ENCODE measurements at places on chromosomes 16 and 17.

- no peak for DNase-seq
Measured at GRCh38 chr17:45868276-45868675, 23.6 kb downstream of the SPPL2C start.

GRCh38 chr16:57204675-57205074, 18.5 kb downstream of the RSPRY1 start:
- DNase-seq, result no peak

DNA sequence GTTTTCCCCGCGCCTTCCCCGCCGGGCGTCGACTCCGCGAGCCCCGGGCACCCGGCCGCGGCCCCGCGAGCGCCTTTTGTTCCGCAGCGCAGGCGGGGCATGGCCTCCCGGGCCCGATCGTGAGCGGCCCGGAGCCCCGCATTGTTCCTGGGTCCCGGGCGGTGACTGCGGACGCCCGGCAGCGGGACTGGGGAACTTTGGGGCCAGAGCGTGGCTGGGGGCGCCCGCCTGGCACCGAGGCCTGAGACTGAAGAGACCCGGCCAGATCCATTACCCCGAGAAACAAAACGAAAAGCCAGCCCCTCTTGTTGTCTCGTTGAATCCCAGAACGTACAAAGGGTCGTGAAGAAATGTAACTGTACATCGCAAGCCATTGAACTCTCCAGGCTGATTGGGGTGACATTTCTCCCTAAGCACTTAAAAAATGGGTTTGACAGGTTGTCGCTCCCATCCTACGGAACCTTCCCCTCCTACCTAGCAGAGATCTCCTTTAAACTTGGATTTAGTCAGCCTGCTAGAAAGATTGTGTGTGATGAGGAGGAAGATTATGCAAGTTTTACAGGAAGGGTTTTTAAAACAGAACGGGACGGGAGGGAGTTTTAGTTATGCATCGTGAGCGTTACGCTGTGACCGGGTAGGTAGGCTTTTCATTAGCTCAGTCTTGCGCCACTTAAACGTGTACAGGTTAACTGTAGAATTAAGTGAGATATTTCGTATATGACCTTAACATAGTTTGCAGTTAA, 825 bp downstream of the METTL9 start:
- peak; percentile 26 for DNase-seq

GRCh38 chr17:44111777-44112176, 11.7 kb downstream of the HDAC5 start:
- no peak for DNase-seq

- DNase-seq, result peak; percentile 54
Measured at GRCh38 chr16:51152691-51153576, 1.9 kb upstream of the SALL1 start.

DNA sequence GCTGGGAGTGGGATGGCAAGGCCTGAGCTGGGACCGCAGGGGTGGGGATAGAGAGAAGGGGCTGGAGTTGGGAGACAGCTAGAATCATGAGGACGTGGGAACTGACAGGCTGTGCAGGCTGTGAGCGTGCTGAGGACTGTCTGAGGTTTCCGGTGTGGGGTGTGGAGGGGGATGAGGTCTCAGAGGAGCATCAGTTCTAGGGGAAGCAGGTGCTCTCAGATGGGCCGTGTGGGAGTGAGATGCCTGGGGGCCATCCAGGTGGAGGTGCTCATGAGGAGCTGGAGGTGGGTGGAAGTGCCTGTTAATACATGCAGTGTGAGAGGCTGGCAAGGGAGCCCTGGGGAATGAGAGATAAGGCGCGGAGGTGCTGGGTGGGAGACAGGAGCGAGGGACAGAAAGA, 27.2 kb downstream of the HASPIN start:
- DNase-seq, result no peak

Measured in HFFc6 (cell line).